Stimulated activated CD4-positive, alpha-beta T cell treated with anti-CD3 and anti-CD28 coated beads, TNF-alpha, amount 100 ng/mL, for 4 hours (primary cell): ENCODE measurements at places on chromosomes 1 and 21.

- DNase-seq: peak; percentile 9
Observed at GRCh38 chr1:58768971-58769808, 14.7 kb downstream of the JUN start.

- no peak for DNase-seq
Observed at GRCh38 chr1:204147406-204148383, 4.1 kb downstream of the ETNK2 start.

- DNase-seq: no peak
Observed at GRCh38 chr1:111104981-111105380, 34.9 kb downstream of the DRAM2 start.

DNA sequence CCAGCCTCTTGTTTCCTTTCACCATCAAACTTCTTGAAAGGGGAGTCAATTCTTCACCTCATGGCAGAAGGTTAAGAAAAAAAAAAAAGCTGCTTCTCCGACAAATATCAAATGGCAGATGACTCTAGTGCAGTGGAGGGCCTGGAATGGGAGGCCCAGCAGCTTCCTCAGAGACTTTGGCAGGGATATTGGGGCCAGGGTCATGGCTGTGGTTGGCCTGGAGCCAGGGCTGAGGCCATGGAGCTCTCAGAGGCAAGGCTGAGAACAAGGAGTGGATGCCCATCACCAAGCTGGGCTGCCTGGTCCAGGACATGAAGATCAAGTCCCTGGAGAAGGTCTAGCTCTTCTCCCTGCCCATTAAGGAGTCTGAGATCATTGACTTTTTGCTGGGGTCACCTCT, 18.7 kb downstream of the MTF1 start:
- DNase-seq: no peak

DNA sequence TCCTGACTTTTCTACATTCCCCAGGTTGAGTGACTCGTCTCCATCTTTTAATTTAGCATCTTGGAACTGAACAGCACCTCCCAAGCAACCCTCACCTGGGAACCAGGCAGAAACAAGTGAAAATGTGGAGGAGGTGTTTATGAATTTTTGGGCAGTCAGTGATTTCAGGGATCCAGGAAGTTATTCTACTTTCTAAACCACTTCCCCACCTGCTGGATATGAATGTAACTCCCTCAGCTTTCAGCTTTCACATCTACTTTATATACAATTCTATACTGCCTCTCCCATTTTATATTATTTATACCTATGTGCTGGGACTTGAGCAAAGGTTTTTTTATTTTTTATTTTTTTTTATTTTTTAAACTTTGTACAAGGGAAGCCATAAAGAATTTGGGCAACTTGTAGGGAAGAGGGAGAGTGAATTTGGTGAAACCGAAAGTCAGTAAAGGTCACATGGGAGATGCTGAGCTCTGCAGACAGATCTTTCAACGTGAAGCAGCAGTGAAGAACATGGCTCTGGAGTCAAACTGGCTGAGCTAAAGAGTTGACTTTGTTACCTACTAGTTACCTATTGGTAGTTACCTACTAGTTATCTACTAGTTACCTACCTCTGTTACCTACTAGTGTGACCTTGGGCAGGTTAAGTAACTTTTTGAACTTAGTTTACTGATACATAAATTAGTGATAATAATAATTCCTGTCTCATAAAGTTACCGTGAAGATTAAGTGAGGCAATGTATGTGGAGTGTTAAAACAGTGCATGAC, 45.5 kb downstream of the DDR2 start:
- DNase-seq: no peak

DNA sequence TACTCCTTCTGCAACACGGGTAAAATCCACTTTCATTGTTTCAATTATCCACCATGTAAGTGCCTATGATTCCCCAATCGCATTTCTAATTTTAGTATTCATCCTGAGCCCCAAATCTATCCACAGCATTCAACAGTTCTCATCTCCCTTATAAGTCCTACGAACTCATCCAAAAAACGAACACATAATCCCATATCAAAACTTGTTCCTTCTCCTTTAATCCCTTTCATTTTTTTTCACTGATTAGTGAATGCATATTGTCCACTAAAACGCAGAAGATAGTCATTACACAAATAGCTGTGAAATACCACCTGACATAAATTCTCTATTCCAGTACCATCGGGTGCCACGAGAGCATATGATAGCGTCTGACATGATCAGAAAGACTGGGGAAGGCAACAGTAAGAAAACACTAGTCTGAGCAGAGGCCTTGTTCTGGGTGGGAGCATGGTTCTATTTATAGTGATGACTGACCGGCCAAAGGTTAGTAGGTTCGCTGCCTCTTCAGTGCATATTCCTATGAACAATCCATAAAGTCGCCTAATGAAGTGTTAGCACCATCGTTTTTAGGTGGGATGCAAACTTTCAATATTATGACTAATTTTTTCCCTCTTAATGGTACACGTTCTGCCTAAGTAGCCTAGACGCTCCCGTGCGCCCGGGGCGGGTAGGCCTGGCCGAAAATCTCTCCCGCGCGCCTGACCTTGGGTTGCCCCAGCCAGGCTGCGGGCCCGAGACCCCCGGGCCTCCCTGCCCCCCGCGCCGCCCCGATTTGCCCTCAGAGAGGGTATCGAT, 648 bp downstream of the ATP5PF start:
- peak; percentile 13 for DNase-seq

DNA sequence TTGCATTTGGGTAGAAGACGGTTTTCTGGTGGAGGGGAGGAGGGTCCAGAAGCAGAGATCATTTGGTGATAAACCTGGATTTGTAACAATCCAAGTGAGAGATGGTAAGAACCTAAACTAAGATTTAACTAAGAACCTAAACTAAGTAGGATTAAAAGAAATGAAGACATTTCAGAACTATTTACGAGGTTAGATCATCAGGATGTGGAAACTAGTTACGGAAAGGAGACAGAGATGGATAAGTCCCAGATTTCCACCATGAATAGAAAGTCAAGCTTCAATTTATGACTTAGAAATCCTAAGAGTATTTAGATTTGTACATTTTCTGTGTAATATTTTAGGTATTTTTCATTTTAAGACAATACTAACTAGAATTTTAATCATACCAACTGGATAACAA, 86.3 kb downstream of the SEC16B start:
- DNase-seq: no peak

GRCh38 chr1:59295618-59296017, 1.3 kb upstream of the FGGY start:
- no peak for DNase-seq

- no peak for DNase-seq
Observed at GRCh38 chr1:22778408-22778807, 67.8 kb downstream of the EPHB2 start.

DNA sequence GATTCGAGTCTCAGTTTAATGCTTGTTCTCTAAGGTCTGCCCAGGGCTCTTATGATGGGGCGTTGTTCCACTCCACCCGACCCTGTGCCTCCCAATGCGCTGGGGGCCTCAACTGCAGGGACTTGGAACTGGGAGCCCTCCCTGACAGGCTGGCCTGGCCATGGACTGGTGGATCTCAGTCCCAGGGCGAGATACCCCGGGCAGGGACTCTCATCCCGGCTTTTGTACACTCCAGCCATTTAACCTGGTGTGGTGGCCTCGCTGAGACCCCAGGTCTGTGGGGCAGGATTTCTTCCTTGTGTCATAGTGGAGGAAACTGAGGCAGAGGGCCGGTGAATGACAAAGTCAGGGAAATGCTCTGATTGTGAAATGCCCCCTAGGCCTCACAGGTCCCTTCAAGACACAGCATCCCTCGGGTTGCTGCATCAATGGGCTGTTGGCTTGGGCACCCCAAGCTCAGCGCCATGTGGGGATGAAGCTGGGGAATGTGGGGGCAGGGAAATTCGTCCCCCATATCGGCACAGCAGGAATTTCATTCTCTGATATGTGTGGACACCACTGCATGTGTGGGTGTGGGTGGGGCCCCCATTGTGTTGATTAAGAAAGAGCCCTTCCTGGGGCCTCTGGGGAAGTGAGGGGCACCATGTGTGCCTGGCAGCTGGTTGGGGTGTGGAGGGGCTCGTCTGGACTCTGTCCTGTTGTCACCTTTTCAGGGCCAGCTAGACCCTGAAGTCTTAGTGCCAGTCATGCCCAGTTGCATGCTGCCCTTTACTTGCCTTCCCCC, 19.9 kb upstream of the ZNF678 start:
- no peak for DNase-seq

- no peak for DNase-seq
Observed at GRCh38 chr21:15121655-15122120, 56.9 kb upstream of the NRIP1 start.

DNA sequence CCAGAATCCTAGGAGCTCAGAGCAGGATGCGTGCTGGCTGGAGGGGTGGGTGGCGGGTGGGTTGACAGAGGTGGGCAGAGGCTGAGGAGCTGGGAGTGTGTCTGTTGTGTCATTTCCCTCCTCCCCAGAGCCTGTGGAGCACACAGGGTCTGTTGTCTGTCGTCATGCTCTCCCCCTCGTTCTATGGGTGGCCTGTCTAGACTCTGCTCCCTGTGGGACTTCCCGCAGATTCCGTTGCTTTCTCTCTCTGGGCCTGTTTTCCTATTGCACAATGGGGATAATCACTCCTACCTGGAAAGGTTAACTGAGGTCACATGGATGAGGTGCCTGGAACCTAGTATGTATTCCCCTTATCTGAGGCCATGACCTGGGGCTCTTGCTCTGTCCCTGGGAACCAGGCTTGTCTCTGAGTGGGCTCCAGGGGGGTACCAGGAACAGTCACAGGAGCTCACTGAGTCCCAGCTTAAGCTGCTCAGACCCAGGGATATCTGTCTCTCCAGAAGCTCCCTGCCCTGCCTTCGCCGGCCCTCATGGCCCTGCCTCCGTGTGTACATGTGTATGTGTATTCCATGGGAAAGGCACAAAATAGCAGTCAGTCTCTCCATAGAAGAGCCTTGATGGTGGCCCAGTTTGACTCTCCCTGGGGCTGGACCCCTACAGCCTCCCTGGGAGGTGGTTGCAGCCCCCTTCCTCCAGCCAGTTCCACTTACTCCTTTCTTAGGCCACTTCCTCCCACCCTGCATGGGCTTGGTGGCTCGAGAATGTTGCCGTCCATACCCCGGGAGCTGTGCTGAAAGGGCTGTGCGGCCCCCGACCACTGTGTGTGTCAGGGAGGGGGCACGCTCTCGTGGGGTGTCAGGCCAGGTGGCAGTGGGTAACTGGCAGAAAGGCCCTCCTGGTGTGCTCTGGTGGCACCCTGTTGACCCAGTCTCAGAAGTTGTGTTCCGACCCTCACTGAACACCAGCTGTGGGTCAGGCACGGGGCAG, 17.9 kb downstream of the PTPRF start:
- no peak for DNase-seq

- DNase-seq: no peak
Observed at GRCh38 chr1:97781762-97782337, 139.0 kb downstream of the DPYD start.

GRCh38 chr1:101769520-101769919, 227.2 kb downstream of the OLFM3 start:
- DNase-seq: no peak

DNA sequence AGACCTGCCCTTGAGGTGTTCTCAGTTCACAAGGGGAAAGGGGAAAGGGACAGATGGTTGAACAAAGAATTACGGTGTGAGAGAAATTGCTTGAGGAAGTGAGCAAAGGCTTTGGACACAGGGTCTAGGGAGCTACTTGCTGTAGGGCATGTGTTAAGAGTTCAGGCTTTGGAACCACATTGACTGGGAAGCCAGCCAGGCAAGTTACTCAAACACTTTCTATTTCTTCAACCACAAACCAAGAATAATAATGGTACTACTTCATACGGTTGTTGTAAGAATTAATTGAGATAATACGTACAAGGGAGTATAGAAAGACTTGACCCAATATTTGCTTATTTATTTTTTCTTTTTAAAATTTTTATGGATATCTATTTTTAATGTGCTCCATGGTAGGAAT, 26.6 kb downstream of the AK4 start:
- DNase-seq: no peak

- DNase-seq: no peak
Observed at GRCh38 chr1:154884869-154885701, 15.0 kb upstream of the KCNN3 start.

DNA sequence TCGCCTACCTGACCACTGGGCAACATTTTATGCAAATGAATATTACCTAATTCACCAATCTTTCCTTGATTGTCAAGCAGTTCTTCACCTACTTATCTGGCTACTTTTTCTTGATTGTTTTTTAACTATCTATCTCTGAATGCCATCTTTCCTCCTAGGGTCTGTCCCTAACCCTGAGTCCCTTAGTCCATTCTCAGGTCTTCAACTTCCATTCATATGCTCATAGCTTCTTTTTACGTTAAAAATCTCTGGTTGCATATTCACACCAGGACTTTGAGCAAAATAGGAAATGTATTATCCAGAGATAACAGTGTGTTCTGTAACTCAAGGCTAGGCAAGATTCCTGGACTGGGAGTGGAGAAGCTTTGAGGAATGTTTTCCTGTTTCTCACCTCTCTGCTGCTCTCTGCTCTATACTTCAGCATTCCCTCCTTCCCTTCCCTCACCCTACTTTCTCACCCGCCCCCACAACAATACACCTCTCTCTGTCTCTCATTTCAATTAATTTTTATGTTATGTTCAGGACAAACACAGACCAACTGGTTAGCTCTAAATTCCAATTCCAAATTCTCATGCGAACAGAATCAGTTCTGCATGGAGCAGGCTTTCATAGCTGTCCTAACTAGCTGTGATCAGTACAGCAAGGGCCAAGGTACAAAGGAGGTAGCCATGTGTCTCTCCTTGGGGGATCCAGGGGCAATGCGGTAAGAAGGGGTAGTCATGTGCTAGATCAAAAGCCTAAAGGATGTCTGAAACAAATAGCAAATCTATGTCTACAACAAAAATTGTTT, 278.4 kb downstream of the USH2A start:
- no peak for DNase-seq

GRCh38 chr1:26218906-26219494, 15.0 kb upstream of the CEP85 start:
- no peak for DNase-seq

DNA sequence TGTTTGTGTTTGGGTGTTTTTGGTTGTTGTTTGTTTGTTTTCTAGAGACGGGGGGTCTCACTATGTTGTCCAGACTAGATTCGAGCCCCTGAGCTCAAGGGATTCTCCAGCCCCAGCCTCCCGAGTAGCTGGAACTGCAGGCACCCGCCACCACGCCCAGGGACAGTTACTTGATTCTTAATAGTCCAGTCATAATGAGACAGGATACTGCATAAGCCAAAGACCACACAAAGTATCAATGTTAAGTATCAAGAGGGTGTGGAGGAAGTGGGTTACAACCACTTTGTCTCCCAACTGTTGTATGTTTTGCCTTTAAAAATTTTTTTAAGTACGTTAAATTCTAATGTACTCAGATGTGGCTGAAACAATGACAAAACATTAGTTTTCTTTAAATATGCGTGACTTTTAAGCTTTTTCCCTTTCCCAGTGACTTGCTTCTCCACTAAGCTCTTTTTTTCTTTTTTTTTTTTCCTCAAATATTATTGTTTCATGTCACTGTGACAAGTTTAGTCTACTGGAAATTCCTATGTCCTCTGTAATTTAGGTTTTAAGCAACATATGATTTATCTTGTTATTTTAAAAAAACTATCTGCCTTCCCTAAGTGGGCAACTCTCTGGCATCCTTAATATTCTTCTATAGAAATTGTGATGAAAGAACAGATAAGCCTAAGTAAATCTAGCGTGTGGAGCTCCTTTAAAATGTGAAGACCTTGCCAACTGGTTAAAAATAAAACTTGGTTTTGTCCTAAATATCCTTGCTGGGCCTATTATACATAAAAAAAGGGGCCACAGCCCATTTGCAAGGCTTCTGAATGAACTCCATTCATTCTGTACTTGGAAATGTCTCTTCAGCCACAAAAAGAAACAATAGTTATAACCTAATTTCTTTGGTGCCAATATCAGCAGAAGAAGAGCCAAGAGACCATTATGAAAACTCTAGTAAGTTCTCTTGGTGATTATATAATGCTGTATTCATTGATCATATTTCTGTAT, 56.2 kb upstream of the DPH5 start:
- no peak for DNase-seq

GRCh38 chr1:66182026-66182425, 351.9 kb upstream of the SGIP1 start:
- no peak for DNase-seq
